ENCODE measurements at places on chromosomes 6 and 20.
A peak's percentile ranks its signal among the peaks of the same experiment; 100 is the strongest.

DNA sequence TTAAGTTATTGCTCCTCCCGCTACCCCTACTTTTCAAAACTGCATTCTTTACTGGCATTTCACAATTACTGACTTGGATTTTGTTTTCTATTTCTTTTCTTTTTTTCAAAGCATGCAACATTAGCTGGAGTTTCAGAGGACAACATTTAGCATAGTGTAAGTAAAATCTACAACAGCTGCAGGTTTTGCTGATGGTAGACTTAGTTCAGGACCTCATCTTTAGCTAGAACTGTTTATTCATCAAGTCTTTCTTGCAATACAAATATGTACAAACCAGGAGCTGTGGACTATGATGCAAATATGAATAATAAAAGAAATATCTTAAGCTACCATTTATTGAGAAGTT lies 728 bp upstream of the CEP162 start:
- DNase-seq, result no peak

DNA sequence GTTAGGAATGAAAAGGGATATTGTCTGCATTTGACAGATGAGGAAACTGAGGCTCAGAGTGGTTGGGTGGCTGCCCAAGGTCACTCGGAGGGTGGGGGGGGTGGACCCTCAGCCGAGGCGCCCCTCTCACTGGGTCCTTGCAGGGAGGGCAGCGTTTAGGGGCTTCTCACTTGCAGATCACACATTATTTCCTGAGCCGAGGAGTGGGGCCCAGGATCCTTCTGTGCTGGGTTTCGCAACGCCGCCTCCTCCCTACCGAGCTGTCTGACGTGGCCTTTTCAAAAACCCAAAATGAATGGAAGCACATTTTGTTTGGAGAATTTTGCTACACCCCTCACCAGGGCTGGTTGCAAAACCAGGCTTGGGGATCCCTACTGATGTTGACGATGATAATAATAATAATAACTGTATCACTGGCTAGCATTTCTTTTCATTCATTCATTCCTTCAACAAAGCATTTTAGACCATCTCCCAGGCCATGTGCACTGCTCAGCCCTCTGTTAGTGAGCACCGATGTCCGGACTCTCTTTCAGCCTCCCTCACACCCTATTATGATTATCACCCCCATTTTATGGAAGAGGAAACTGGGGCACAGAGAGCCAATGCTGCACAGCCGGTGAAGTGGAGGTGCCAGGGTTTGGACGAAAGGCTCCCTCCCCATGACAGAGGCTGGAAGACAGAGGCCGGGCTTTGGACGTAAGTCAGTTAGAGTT lies 5.2 kb downstream of the DLGAP4 start:
- no peak for DNase-seq

- DNase-seq, result no peak
Observed at GRCh38 chr6:90382760-90383159, 86.1 kb upstream of the BACH2 start.

- DNase-seq, result no peak
Observed at GRCh38 chr6:5706124-5707033, 300.3 kb downstream of the NRN1 start.

DNA sequence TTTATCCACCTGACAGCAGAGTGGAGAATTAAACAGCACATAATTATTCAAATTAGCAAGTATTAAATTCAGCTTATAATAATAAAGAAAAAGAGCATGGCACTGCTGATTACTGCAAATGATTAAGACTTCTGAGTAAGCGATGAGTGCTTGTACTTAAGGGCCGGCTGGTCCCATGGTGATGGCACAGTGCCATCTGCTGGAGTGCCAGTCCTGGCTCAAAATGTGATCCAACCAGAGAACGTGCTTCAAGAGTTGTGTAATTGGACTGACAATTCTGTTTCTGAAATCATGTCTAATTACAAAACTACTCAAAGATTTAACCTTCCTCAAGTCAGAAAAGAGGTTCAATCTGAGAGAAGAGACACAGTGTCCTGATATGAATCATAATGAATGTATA lies 181.6 kb upstream of the RGS17 start:
- peak; percentile 22 for DNase-seq

DNA sequence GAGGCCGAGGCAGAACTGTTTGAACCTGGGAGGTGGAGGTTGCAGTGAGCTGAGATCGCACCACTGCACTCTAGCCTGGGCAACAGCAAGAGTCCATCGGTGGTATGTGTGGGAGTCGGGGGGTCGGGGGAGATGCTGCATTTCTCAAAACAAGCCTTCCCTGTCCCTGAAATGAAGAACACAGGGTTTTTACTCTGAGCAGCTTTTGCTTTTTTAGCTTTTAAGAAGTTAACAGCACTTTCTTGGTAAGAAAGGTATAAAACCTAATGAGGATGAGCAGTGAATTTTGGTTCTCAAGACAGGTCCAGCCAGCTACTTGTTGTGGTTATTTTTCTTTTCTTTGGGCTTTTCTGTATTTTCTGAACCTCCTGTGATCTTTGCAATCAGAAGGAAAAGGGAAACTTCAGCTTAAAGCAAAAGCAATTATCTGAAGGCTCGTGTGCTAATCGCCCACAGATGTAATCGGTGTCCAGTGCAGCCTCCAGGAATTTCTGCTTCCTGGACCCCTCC lies 3.7 kb downstream of the RPL10A start:
- DNase-seq, result no peak

- no peak for DNase-seq
Observed at GRCh38 chr20:710780-711450, 35.3 kb upstream of the SCRT2 start.

GRCh38 chr20:14127514-14128223 lies 132.4 kb downstream of the MACROD2 start:
- DNase-seq, result no peak

DNA sequence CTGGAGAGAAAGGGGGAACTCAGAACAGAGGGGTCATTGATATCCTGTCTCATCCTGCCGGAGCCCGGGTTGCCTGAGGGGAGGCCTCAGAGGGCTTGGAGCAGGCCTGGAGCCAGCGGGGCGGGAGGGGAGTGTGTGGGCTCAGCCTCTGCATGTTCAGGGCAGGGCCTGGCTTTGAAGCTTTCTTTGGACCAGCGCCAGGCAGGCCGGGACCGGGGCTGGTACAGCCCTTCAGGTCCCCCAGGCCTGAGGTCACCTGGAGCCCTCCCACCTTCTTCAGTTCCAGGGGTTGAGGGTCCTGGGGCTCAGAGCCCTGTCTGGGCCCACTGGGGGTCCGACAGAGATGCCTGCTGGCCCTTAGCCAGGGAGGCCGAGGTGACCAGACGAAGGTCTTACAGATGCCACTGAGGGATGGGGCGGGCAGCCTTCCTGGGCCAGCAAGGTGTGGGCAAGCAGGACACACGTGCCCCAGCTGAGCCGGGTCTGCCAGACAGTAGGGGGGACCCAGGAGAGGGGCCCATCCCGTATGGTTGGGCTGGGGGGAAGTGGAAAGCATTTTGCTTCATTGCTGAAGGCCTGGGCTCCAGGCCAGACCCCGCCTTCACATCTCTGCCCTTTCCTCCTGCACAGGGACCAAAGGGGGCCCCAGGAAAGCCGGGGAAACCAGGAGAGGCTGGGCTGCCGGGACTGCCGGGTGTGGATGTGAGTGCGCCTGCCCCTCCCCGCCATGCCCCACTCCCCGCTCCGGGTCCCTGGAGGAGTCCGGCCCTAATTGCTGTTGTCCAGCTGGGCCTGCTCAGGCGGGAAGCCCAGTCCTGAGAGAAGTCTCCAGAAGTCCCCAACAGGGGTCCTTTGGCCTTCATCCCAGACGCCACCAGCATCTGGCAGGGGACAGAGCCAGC lies 2.0 kb downstream of the COL9A3 start:
- peak; percentile 77 for DNase-seq

- peak; percentile 48 for DNase-seq
Observed at GRCh38 chr6:87066449-87067333, 28.2 kb downstream of the CGA start.

- no peak for DNase-seq
Observed at GRCh38 chr20:64001607-64002011, 20.7 kb downstream of the PRPF6 start.

GRCh38 chr6:6196762-6197161 lies 123.7 kb downstream of the F13A1 start:
- no peak for DNase-seq

Data from renal cortex interstitium (tissue), 15 donors.